CD8-positive, alpha-beta T cell (primary cell): ENCODE measurements at places on chromosomes 3 and 15. TPM values are rescaled to one million over a fixed set of nuclear protein-coding genes. Genes with fewer than 3 reads are reported as not detected.

DNA sequence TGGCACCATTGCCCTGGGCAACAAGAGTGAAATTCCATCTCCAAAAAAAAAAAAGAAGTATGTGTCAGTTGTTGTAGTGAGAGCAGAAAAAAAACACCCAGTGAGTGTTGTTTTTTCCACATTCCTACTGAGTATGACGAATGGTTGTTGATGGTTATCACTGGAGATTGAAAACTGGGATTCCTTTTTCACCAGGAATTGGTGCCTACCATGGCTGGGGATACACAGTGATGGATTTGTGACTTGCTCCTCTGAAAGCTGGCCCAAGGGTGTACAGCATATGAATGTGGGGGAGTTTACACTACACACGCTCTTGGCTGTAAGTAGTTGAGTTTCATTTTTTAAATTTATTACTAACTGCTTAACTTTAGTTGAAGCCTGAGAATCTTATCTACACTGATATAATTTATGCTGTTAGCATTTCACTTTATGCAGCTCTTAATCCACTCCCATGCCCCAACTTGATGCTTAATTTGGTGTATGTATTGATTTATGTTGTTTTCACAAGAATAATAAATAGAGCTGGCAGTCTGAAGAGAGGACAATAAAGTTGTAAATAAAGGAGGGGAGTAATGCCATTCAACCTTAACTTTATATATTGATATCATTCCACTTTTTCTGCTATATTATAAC, 56.0 kb upstream of the MME start:
- DNase-seq = no peak

- DNase-seq = no peak
These were observed 115.9 kb downstream of the VPS8 start for GRCh38 chr3:184927796-184928315.

DNA sequence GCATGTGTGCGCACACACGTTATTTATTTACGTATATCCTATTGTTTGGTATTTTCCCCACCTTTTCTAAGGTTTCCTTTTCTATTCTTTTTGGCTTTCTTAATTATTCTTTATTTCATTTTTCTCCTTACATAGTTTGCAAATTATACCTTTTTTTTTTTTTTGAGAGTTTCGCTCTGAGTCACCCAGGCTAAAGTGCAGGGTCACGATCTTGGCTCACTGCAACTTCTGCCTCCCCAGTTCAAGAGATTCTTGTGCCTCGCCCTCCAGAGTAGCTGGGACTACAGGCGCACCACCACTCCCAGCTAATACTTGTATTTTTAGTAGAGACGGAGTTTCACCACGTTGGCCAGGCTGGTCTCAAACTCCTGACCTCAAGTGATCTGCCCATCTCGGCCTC, 20.0 kb upstream of the CILP start:
- no peak for DNase-seq

Gene PDIA3
- total RNA-seq = 198 TPM

Gene PSMD2
- total RNA-seq = 168 TPM

Gene RNF13
- 33.9 TPM for total RNA-seq
